CD8-positive, alpha-beta memory T cell (primary cell): ENCODE measurements at places on chromosomes 13 and 19.

- peak; percentile 66 for DNase-seq
Measured at GRCh38 chr19:18478545-18479311, 40.8 kb upstream of the ISYNA1 start.

DNA sequence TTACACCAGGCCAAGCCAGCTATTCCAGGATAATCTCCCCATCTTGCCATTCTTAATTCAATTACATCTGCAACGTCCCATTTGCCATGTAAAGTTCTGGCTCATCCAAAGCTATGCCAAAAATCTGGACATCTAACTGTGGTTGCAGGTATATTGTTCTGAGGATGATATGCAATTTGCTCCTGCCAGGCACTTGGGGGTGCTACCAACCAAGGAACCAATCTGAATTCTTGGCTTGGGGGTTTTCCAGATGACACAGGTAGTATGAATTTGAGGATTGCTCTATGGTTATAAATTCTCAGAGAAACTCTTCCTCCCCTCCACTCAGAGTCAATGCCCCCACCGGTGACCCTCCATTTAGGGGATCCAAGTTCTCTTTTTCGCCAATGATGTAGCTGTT, 33.0 kb downstream of the CRYL1 start:
- peak; percentile 15 for DNase-seq

DNA sequence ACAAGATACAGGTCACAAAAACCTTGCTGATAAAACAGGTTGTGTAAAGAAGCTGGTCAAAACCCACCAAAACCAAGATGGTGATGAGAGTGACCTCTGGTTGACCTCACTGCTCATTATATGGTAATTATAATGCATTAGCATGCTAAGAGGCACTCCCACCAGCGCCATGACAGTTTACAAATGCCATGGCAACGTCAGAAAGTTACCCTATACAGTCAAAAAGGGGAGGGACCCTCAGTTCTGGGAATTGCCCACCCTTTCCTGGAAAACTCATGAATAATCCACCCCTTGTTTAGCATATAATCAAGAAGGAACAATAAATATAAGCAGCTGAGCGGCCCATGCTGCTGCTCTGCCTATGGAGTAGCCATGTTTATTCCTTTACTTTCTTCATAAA, 434.1 kb downstream of the ZNF536 start:
- no peak for DNase-seq

GRCh38 chr13:108195146-108195545, 20.2 kb downstream of the LIG4 start:
- DNase-seq = no peak

GRCh38 chr13:19158006-19158405, 23.6 kb downstream of the TUBA3C start:
- no peak for DNase-seq

GRCh38 chr13:66312312-66313087, 917.6 kb downstream of the PCDH9 start:
- no peak for DNase-seq

- DNase-seq = no peak
Measured at GRCh38 chr19:43820098-43820883, 6.8 kb upstream of the ZNF283 start.

DNA sequence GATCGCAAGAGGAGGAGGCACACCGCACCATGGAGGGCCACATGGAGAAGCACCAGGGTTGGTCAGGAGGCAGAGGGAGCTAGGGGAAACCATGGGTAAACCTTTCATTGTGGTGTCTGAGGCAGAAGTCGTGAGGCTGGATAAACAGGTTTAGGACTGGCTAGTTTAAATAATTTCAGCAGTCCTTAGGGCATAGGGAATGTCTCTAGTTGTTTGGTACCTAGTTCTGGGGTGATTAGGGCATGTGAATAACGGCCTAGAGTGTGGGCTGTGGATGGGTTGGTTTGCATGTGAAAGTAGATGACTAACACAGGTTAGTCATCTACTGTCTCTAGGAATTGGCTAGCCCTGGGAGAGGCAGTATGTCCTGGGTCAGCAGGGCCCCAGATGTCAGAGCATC, 102.3 kb downstream of the STOML3 start:
- no peak for DNase-seq

DNA sequence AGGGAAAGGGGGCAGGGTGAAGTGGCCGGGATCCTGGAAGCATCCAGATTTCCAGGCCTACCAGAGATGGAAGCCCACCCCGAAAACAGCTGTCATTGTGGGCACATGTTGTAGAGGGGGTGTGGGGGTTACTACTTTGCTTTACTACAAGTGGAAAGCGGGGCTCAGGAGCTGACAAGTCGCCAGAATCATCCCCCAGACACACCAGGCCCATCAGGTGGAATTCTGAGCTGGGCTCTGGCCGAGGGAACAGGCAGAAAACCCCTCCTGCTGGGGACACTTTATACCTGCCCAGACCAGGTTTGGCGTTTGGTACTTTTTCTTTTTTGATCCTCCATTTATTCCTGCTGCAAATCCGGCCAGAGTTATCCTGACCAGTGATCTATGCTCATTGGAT, 3.8 kb downstream of the CDX2 start:
- DNase-seq = no peak

DNA sequence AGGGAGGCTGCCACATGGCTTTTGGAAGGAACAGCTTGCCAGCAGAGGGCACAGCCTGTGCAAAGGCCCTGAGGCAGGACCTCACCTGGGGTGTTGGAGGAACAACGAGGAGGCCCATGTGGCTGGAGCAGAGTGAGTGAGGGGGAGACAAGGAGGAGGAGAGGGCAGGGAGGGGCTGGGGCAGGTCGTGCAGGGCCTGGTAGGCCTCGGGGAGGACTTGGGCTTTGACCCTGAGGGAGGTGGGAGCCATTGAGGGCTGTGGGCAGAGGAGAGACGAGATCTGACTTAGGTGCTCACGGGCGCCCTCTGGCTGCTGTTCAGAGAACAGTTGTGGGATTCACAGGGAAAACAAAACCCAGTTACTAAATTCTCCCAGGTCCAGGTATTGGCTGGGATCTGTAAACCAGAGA, 25.2 kb downstream of the ZNRF4 start:
- DNase-seq = no peak

DNA sequence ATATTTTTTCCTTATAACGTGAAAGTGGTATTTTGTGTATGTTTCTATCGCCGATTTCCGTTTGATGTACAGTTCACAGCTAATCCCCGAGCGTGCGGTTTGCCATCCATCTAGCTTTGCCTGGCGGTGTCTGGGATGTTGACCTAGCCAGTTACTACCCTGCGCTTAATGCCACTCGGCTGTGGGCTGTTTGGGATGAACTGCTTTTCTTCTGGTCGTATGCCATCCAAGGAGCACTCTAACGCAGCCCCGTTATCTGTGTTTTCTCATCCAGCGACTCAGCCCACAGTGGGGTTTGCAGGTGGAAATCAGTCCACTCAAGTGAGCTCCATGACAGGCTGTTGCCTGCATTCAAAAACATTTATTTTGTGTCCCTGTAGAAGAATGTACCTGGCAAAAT, 512.3 kb downstream of the MYO16 start:
- no peak for DNase-seq

- DNase-seq = no peak
Measured at GRCh38 chr13:39132286-39133230, 94.3 kb downstream of the NHLRC3 start.

DNA sequence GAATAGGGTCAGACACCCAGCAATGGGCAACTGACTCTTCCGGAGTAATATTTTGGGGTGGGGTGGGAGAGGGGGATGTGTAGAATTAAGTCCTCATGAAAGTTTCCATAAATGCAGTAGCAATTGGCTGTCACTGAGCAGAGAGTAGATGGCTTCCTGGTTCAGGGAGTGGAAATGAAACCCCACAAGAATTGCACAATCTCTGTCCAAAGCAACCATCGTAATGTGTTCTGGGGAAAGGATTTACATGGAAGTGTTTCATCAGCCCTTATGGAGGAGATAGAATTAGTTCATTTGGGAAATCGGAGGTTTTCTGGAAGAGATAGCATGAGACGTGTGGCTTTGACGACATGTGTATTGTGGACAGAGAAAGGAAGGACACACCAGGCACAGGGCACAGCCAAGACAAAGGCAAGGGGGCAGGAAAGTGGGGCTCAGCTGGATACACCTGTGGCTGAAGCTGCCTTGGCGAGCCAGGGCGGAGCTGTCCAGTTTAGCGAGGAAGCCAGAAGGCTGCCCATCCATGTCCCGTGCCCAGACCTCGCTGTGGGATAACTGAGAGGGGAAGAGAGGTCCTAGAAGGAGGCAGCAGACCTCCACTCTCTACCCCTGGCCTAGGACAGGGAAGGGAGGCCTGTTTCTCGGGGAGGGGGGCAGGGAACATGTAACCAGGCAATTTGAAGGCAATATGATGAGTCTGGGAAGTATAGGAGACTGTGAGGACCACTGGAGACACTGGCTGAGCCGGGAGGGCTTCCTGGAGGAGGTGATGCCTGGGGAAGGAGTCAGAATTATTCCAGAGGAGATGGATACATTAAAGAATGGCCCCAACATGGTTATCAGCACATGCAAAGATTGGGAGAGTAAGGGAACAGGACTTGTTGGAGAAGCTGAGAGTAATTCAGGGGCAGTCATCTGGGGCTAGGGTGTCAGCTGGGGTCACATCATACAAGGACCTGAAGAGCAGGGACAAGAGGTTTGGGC, 2.6 kb upstream of the CLEC4G start:
- DNase-seq = no peak

- no peak for DNase-seq
Measured at GRCh38 chr19:52274191-52274590, 4.8 kb downstream of the ZNF766 start.

- no peak for DNase-seq
Measured at GRCh38 chr13:111323950-111324651, 3.7 kb downstream of the TEX29 start.

DNA sequence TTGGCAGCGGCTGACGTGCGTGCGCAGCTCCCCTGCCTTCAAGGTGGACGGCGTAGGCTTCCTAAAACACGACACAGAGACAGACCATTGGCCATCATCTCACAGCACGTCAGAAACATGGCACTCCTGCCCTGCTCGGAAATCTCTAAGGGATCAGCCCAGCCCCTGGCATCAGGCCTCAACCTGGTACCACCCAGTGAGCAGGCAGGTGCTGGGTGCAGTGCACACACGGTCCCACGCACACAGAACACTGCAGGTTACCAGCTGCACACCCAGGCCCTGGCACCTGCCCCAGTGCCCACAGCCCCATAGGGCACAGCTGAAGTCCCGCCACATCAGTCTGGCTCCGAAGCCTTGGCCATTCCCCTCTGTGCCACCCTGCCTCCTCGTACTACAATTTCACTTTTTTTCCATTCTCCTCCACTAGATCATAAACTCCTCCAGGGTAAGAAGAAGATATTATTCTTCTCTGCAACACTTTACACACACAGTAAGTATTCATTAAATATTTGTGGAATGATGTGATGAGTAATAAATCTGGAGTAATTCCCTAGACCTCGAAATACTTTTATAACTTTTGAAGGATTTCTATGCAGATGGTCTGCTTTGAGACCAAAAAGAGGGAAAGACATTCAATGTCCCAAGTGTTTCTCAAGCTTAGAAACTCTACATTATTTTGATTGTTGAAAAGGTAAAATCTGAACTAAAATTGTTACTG, 156.4 kb downstream of the COL4A1 start:
- DNase-seq = no peak

DNA sequence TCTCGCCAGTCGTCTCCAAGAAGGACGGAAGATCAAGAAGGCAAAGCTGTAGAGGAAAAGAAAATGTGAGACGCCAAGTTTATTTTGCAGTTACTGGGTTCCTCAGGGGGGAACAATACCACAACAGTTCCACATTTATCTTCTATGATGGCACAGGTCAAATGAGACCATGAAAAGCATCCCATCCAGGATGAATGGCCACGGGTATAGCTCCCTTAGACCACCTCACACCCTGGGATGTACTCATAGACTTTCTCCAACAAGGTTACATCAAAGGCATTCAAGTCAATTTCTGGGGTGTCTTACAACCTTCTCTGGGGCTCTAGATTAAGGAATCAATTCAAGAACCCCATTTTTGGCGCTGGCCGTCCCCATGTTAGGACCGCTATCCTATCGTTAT, 4.5 kb downstream of the PEG3 start:
- no peak for DNase-seq

GRCh38 chr19:6723108-6723618, 2.7 kb upstream of the C3 start:
- no peak for DNase-seq

DNA sequence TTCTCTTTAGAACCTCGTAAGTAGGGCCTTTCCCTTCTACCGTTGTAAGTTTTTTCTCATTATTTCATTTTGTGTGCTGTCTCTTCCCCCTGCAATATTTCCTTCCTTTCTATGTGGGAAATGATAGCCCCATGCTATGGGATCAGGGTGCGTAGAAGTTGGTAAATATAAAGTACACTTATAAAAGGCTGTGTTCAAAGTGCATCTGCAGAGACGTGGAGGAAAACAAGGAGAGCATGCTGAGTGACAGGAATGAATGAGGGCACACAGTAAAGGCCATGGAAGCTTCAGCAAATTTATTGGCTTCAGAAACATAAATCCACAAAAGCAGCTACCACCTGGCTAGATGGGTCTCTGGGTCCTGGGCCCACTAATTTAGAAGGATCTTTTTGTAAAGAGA, 21.6 kb upstream of the SPRY2 start:
- no peak for DNase-seq

DNA sequence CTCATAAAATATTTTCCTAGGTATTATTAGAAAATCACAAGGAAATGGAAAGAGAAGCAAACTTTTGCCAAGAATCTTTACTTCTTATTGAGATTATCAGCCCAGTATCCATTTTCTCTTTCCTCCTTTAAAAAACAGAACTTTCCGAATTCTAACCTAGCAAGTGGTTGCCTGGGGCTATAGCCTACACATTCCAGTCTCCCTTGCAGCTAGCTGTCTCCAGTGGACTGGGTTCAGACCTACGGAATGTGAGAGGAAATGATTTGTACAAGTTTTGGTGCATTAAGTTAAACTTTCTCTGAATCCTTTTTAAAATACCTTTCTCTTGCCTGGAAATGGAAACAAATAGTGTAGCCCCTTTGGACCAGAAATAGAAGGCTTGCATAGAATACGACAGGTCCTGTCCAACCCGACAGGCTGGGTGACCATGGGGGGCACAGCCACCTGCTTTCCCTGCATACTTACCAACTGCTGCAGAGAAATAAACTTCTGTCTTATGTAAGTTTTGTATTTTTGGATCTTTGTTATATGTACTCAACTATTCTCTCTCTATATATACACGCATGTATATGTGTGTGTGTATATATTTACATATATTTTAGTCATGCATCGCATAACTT, 185.9 kb downstream of the NALCN start:
- DNase-seq = no peak

- DNase-seq = no peak
Measured at GRCh38 chr19:28841531-28841930, 371.4 kb downstream of the UQCRFS1 start.

DNA sequence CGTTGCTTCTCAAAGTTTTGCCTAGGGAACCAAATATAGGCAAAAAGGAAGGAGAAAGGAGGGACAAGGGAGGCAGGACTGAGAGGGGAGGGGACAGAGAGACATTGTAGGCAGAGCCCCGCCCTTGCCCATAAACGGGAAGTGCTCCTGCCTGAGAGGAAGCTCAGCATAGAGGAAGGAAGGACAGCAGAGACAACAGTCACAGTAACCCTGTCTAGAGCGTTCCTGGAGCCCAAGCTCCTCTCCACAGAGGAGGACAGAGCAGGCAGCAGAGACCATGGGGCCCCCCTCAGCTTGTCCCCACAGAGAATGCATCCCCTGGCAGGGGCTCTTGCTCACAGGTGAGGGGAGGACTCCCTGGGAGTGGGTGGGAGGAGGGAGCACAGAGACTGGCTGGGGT, at the start of gene CEACAM21:
TSS of gene CEACAM21 (plus strand) at position 169 of the 400 bp plus-strand sequence. CDS start at position 278, 109 bp downstream.
- DNase-seq = peak; percentile 42
